ENCODE measurements at places on chromosomes 7 and 10.
A peak's percentile ranks its signal among the peaks of the same experiment; 100 is the strongest.

GRCh38 chr10:26468700-26469099 lies 30.6 kb downstream of the APBB1IP start:
- peak; percentile 70 for DNase-seq

DNA sequence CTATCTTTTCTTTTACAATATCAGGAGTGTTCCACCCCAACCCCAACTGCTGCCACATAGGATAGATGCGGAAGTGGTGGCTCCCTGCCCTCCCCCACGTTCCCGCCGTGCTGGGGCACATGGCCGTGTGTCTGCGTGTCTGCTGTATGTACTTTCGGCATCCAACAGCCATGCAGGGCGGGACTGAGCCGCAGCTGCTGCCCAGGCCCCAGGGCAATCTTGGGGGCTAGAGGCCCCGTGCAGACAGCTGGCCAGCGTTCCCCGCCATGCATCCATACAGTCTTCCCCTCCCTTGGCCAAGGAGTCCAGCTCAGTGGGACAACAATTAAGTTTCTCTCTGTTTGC lies 162.7 kb downstream of the DGKB start:
- DNase-seq = no peak

GRCh38 chr7:101128040-101128834 lies 1.3 kb downstream of the SERPINE1 start:
- no peak for DNase-seq

GRCh38 chr10:33632432-33632831 lies 298.0 kb upstream of the NRP1 start:
- no peak for DNase-seq

DNA sequence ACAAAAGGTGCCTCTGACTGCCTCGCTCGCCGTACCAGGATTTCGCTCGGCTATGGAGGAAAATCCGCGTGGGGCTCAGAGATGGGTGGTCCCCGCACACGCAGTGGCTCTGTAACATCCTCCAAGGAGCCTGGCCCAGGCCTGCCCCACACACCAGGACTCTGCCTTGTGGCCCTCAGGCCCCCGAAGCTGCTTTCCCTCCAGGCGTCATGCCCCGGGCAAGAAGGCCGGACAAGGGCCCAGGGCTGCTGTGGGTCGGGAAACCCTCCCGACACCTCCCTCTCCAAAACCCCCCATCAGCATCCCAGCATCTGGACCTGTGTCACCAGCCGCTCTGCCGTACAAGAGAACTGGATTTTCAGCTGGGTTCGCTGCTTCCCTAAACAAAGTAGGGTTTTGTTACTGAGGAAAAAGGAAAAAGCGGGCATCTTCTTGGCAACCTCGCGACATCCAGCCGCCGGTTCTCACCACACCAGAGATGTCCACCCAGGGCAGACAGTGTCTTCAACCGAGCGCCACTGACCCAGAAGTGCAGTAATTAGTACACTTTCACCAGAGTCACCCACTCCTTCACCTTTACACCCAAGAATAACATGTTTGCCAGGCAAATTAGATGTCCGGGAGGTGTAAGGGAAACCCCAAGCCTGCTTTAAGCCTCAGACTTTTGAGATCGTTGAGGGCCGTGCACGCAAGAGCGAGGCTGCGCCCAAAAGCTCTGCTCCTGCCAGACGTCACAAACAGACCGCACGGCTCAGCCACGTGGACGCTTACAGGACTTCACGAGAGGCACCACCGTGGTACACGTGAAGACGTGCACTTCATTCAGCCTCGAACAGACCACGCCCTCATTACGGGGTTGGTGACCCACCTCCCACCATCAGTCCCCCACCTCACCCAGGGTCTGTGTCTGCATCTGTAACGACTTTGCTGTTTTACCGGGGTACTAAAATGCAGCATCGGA lies 62.2 kb downstream of the DIP2C start:
- no peak for DNase-seq

GRCh38 chr7:100019908-100020307 lies 4.5 kb downstream of the ZKSCAN1 start:
- DNase-seq = no peak

DNA sequence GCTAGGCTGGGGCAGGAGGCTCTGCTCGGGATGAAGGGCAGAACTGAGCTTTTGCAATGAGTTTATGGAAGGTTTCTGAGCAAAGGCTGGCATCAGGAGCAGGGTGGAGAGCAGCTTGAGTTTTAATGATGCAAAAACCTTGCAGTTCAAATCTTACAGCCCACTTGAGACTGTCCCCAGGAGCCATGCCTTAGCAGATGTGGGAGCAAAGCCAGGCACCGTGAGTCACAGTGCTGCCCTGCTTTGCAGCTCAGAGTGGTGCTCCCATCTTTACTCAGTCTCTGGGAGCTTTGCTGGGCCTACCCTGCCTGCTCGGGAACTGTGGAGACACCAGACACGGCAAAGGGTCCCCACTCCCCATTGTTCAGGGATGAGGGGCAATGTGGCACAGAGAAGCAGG lies 122.4 kb upstream of the NPS start:
- DNase-seq = no peak

DNA sequence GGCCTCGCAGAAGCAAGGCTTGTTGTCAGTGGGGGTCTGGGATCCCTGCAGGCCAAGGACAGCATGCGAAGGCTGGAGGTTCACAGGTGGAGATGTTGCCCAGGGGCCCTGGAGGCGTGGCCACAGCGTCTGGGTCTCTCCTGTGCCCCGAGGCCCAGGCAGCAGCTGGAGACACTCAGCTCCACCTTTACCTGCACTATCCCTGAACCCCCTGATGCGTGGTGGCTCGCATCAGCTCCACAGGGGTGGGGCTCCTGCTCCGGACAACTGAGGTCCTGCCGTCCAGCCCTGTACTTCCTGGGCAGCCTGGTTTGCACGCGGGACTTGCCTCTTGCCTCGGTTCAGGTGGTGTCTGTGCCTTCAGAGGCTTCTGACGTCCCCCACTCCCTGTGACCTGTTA lies 54.6 kb upstream of the ZNF32 start:
- DNase-seq = no peak

DNA sequence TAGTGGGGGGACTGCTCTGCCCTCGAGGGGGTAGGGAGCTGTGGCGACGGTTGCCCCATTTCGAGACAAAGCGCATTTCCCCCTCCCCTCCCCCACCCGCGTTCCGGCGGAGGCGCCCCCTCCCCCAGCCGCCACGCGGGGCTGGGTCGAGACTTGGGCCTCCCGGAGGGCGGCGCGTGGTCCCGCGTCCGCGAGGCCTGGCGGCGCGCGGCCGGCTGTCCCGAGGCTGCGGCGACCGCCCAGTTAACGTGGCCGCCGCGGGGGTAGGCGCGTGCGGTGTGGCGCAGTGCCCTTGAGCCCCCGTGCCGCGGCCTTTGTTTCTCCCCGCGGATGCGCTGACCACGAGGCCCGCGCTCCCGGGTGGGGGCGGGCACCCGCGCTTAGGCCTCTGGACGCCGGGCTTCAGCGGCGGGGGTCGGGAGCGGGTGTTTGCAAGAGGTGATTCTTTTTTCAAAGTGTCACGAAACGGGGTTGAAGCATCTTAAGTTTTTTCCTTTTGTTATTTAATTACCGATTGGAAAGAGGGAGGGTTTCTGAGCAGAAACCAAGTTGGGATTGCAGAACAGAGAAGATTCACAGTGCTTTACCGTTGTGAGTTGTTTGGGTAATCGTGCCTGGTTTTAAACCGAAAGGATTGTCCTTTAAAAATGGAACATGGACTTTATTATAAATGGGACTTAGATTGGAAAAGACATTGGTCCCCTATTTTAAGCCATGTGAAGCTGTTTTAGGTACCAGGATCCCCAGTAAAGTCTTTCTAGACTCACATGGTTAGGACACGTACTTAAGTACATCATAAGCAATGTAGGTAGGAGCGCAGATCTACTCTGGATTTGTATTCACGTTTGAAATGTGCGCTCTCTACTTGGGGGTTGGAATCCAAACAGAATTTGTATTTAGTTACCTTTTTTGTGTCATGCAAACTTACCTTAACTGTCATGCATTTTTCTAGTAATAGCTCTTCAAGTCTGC lies 760 bp downstream of the CBX3 start:
- peak; percentile 61 for DNase-seq

- no peak for DNase-seq
These were observed 31.8 kb upstream of the SRGN start for GRCh38 chr10:69056129-69056528.

DNA sequence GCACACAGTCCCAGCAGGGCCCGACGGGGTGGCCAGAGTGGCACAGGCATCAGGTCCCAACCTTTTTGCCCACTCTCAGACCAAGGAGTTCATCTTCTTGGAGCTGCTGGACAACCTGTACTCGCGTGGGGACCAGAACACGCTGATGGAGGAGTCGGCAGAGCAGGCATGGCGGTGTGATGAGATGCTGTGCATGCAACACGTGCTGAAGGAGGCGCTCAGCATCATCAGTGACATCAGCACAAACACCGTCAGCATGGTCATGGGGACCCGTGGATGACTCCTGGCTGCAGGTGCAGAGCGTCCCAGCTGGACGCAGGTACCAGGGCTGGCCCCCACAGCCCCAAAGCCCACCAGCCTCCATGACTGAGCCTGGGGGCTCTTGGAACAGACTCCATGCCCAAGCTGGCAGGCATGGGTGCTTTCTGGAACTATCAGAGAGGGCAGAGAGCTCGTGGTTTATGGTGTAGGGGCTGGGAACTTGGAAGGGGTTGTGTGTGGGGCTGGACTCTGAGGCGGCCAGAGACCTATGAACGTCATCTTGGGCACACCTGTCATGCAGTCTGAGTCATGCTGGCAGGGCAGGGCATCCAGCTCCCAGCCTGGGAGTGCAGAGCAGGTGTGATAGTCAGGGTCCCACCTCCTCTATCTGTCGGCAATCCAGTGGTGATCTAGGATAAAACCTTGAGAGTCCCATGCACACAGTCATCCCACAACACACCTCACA lies 8.2 kb upstream of the MTPAP start:
- no peak for DNase-seq

Measured in CD4-positive, alpha-beta T cell treated with Interleukin-10 for 1 hour (primary cell).